ENCODE measurements at places on chromosomes 1 and 21. TPM values are rescaled to one million over a fixed set of nuclear protein-coding genes. Genes with fewer than 3 reads are reported as not detected.
A peak's percentile ranks its signal among the peaks of the same experiment; 100 is the strongest.

DNA sequence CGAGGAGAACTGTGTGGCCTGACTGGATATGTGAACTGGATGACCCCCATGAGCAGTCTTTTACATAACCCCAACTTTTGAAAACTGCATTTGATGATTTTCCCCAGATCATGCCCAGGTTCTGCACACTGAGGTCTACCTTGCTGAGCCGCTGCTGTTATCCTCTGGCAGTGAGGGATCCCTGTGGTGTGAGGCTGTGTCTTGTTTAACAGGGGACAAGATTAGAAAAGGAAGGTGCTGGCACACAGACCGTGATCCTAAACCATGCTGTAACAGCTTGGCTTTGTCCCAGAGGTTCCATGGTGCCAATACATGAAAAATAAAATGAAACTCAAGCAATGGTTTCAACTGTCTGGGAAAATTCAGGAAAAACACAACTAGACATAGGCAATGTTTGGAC is 134.2 kb downstream of the ZZZ3 start:
- no peak for DNase-seq

AIDA gene
- 67.3 TPM for total RNA-seq

DNA sequence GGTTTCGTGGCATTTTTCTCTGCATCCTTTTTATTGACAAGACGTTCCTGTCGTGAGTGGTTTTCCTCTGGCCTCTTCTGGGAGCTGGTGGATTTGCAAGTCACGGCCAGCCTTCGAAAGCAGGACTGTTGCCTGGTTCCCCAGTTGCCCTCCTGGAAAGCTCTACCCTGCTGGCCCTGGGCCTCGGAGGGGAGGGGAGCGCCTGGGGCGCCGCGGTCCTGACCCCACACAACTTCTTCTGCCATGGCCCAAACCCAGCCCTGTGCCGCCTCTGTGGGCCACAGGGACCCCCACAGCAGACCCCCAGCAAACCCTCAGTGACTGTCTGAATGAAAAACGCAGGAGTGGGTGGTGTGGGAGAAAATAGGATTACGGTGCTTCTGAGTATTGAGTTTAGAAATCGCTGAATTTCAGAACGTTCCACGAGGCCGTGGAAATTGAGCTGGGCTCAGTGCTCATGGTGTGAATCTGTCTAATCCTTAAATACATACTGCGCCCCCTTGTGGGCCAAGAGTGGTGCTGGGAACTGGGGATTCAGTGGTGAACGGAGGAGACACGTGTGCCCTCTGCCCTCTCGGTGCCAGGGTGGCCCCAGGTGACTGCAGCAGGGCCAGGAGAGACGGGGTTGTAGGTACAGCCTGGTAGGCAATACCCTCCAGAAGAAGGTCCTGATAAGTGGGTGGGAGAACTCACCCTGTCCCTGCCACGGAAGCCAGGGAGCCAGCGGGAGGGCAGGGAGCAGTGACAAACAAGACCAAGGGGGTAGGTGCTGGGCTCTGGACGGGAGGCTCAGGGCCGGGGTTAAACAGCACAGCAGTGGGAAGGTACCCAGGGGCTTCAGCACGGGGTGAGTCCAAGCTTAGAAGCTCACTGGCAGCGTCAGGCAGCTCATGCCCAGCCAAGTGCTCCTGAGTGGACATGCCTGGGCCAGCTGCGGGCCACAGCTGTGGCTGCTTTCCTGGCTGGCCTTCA is 101.2 kb upstream of the COL6A1 start:
- peak; percentile 93 for DNase-seq

DNA sequence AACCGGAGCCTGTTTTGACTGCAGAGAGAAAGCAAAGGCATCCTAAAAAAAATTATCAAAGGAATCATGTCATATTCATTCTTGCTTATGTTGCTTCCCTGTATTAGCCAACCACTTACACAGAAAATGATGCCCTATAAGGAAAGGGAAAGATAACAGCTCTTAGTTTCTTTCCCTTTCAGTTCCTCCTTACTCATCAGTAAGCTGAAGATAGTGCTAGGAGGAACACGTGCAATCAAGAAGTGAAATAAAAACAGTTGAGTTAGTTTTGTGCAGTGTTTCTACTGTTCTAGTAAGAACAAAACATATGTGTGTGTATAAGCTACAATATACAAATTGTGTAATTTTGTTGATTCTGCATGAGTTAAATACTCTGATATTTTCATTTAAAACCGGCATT is 45.3 kb upstream of the MTF2 start:
- no peak for DNase-seq

DNA sequence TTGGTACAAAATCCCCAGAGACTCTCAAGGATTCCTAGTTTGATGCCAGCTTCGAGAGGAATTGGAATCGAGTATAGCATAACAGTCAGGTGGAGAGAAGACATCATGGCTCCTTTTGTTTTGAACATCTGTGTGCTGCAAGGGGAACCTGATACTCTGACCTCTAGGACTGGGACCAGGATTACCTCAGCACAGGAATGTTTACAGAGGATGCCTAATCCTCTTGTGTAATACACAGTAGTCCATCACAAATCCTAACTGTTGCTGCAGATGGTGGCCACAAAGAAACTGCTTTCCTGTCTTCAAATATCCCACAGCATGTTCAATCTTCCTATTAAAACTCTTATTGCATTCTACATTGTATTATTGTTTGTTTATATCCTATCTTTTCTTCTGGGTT is 111.8 kb upstream of the PRMT6 start:
- DNase-seq = no peak

SDC3 gene
- 0.49 TPM for total RNA-seq

- DNase-seq = no peak
These were observed 9.0 kb downstream of the EPHX4 start for GRCh38 chr1:92038695-92039346.

GRCh38 chr21:39016740-39017315 is 166.4 kb downstream of the PSMG1 start:
- DNase-seq = no peak

DNA sequence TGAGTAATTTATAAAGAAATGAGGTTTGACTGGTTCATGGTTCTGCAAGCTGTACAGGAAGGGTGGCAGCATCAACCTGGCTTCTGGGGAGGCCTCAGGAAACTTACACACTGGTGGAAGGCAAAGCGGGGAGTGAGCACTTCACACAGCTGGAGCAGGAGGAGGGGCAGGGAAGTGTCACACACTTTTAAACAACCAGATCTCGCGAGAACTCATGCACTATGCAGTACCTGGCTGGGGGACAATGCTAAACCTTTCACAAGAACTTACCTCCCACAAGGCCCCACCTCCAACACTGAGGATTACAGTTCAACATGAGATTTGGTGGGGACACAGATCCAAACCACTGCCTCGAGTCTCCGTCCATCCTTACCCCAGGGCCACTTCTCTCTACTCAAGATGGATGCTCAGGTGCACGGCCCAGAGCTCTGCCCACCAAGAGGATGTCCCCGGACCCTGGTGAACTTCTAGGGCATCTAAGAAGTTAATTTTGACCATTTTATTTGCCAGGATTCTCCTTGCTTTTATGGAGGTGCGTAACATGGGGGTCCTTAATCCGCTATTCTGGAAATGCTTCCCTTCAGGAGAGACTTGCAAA is 22.7 kb upstream of the ACTRT2 start:
- peak; percentile 1 for DNase-seq

- DNase-seq = no peak
These were observed 16.4 kb downstream of the SLC66A1 start for GRCh38 chr1:19328486-19328885.
